Natural killer cell treated with Interleukin-12 subunit alpha and Interleukin-12 subunit beta and Interleukin-15 and Interleukin-18, amount 100 ng/mL, for 72 hours (primary cell): ENCODE measurements at places on chromosomes 5 and 9. TPM values are rescaled to one million over a fixed set of nuclear protein-coding genes. Genes with fewer than 3 reads are reported as not detected.

DNA sequence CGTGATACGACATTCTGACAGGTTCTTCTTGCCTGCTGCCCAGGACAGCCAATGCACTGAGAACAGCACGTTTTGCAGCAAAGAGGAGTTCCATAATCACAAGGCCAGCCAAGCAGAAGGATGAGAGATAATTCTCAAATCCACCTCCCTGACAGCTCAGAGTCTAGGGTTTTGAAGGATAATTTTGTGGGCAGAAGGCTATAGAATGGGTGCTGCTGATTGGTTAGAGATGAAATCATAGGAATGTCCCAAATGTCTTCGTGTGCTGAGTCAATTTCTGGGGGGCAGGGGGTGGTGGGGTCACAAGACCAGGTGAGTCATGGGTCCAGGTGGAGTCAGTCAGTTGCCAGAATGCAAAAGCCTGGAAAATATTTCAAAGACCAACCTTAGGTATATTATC, 175.5 kb upstream of the SLC30A5 start:
- peaks cover 4% of the 10 kb centered on the region for H3K27me3 ChIP-seq
- DNase-seq: no peak
- no peak overlapping the region for H3K27ac ChIP-seq
- no peaks in the 10 kb centered on the region for H3K4me1 ChIP-seq

DNA sequence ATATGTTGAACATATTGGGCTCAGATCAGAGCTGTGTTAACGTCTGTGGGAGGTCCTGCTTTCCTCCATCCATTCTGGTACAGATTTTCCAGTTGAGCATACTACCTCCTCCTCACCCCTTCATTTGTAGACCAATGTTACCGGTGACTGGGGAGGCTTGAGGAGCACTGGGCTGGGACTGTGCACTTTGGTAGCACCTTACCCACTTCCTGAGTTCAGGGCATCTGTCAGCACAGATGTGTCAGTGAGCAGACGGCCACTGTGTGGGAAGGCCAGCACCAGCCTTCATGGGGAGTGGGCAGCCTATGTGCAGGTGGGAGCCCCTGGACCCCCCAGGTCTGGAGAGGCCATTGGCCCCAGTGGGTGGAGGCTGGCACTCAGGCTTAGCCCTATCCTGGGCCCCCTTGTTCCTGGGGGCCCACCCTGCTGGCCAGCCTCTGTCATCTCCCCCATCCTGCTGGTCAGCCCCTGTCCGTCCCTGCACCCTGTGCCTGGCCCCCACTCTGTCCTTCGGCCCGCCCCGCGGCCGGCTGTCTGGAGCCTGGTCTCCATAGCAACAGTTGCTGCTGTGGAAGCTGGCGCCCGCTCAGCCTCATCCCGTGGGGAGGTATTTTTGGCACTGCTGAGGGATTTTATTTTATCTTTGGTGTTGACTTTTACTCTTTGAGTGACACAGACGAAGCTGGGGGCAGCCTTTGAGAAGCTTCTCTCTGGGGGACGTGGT, 21.3 kb downstream of the WNK2 start:
- H3K27me3 ChIP-seq: no peaks in the 10 kb centered on the region
- peaks cover 18% of the 10 kb centered on the region for H3K4me1 ChIP-seq
- no peak for DNase-seq

DNA sequence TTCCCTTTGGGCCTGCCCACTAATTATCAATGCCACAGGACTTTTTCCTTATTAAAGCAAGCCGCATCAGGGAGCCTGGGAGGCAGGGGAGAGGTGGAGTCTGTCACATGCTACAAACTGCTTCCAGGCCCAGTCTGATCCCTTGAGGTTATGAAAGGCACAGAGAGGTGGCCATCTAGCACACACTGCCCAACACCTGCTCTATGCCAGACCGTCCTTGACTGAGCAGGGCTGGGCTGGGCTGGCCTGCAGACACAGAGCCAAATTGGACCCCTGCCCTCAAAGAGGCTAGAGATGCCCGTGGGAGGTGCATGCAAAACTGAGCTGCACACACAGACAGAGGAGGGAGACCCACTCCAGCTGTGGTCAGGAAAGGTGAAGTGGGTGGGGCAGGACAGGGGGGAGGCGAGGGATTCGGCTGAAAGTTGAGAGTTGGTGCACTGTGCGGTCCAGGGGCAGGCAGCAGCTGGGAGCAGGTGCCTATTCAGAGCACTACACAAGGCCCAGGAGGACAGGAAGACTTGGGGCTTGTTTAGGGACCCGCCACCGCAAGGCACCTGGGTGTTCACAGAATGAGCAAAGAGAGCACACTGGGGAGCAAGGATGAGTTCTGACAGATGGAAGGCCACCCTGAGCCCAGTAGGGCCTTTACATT, 36.4 kb upstream of the TCF7 start:
- H3K4me3 ChIP-seq: no peak overlapping the region
- H3K4me1 ChIP-seq: no peaks in the 10 kb centered on the region
- no peaks in the 10 kb centered on the region for H3K36me3 ChIP-seq
- peaks cover 2% of the 10 kb centered on the region for H3K27me3 ChIP-seq
- DNase-seq: no peak

DNA sequence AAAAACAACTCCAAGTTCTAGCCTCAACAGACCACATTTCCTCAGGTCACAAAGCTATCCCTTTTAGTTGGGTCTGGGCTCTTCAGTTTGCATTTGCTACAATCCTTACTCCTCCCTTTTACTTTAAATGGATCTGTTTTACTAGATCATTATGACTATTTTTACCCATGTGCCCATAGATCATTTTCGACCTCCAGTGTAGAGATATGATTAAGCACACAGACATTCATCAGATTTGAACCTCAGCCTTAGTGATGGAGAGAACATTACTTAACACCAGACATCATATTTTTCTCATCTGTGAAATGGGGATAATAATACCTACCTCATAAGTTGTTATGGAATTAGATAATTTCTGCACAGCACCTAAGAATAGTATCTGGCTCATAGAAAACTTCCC, 141.9 kb downstream of the NPR3 start:
- H3K4me1 ChIP-seq: peaks cover 8% of the 10 kb centered on the region
- H3K36me3 ChIP-seq: no peaks in the 10 kb centered on the region
- H3K4me3 ChIP-seq: no peak overlapping the region
- no peak for DNase-seq

- no peak overlapping the region for H3K4me3 ChIP-seq
- H3K27ac ChIP-seq: no peak overlapping the region
- H3K4me1 ChIP-seq: peaks cover 12% of the 10 kb centered on the region
- H3K36me3 ChIP-seq: no peaks in the 10 kb centered on the region
- DNase-seq: no peak
Measured at GRCh38 chr5:39455645-39456044, 30.9 kb upstream of the DAB2 start.

GRCh38 chr5:6405591-6405990, 27.2 kb upstream of the MED10 start:
- no peak overlapping the region for H3K27ac ChIP-seq
- peaks cover 26% of the 10 kb centered on the region for H3K27me3 ChIP-seq
- H3K36me3 ChIP-seq: no peaks in the 10 kb centered on the region
- H3K4me3 ChIP-seq: no peak overlapping the region
- H3K4me1 ChIP-seq: no peaks in the 10 kb centered on the region
- no peak for DNase-seq

DNA sequence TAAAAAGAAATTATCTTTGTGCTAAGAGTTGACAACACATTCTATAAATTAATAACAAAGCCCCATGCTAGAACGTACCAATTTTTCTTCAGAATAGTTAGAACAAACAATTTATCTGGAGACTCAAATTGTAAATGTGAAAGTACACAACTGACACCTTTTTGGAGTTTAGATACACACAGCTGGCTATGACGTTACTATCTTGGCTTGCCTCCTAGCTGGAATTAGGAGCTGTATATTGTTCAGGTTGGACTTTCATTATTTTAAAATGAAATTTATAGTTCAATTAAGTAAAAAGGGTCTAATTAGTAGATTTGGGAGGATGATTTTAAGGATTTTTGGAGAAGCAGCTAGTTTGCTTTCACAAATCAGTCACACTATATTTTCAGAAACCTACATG, 393.9 kb upstream of the RIOK2 start:
- no peak overlapping the region for H3K27ac ChIP-seq
- no peak overlapping the region for H3K4me3 ChIP-seq
- H3K36me3 ChIP-seq: no peaks in the 10 kb centered on the region

- DNase-seq: no peak
- H3K27me3 ChIP-seq: peaks cover 3% of the 10 kb centered on the region
- H3K36me3 ChIP-seq: no peaks in the 10 kb centered on the region
- no peak overlapping the region for H3K4me3 ChIP-seq
Measured at GRCh38 chr5:147359101-147359500, 124.3 kb downstream of the STK32A start.

DNA sequence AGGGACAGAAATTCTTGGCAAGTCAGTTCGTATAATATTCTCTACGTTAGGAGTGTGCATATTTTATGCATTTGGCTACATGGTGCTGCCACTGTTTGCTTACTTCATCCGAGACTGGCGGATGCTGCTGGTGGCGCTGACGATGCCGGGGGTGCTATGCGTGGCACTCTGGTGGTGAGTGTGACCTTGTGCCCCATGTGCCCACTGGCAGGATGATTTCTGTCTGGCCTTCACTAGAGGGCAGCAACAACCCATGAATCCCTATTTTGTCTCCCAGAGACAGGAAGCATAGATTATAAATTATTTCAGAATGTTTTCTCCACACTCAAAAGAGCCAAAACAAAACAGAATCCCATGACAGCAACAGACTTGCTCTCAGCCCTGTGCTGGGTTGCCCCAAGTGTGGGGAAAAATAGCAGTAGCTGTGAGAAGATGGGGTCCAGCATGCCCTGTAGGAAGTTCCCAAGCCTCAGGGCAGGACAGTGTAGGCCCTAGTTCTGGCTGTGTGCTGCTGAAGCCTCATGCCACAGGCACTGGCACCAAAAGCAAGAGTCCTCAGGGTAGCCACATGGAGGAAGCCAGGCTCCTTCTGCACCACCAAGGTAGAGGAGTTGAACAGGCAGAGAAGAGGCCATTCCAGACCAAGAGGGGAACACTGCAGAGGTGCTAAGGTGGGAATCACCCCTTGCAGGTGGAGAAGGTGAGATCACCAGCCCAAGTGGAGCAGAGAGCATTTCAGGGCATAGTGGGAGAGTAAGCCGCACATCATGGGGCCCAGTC, 16.0 kb downstream of the SLC22A5 start:
- H3K36me3 ChIP-seq: no peaks in the 10 kb centered on the region
- peak overlapping the region; percentile 56 for H3K4me3 ChIP-seq
- H3K4me1 ChIP-seq: peaks cover 38% of the 10 kb centered on the region
- H3K27me3 ChIP-seq: no peaks in the 10 kb centered on the region

- H3K4me3 ChIP-seq: peak overlapping the region; percentile 73
- no peak for DNase-seq
- H3K4me1 ChIP-seq: peaks cover 36% of the 10 kb centered on the region
- peak overlapping the region; percentile 4 for H3K27ac ChIP-seq
Measured at GRCh38 chr9:122095010-122095767, 2.1 kb upstream of the TTLL11 start.

GRCh38 chr9:126985870-126986498, 71.4 kb downstream of the RALGPS1 start:
- peak overlapping the region; percentile 59 for H3K27ac ChIP-seq
- peak overlapping the region; percentile 71 for H3K4me3 ChIP-seq
- H3K4me1 ChIP-seq: peaks cover 83% of the 10 kb centered on the region
- peaks cover 40% of the 10 kb centered on the region for H3K27me3 ChIP-seq
- H3K36me3 ChIP-seq: peaks cover 13% of the 10 kb centered on the region
- peak; percentile 91 for DNase-seq

- peaks cover 7% of the 10 kb centered on the region for H3K36me3 ChIP-seq
- no peak overlapping the region for H3K4me3 ChIP-seq
- no peak overlapping the region for H3K27ac ChIP-seq
- H3K27me3 ChIP-seq: peaks cover 7% of the 10 kb centered on the region
- no peak for DNase-seq
- peaks cover 2% of the 10 kb centered on the region for H3K4me1 ChIP-seq
Measured at GRCh38 chr9:33739398-33739797, 56.0 kb upstream of the PRSS3 start.

- H3K4me1 ChIP-seq: peaks cover 50% of the 10 kb centered on the region
- H3K27me3 ChIP-seq: no peaks in the 10 kb centered on the region
- no peak for DNase-seq
- peak overlapping the region; percentile 75 for H3K27ac ChIP-seq
- no peaks in the 10 kb centered on the region for H3K36me3 ChIP-seq
Measured at GRCh38 chr5:39400713-39401578, 23.8 kb downstream of the DAB2 start.

DNA sequence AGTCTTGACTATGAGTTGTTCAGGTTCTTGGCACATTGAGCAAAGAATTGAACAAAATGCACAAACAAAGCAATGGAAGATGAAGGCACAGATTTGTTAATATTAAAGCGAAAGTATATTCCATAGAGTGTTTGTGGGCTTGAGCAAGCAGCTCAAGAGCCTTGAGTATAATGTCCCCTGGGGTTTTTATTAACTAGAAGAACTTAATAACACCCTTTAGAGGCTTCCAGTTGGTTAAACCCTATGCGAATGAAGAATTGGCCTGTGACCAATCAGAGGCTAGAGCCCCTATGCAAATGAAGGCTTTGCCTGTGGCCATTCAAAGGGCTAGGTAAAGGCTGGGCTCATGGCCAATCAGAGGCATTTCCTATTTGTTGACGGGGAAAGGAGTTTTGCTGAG, 135.3 kb upstream of the IL12B start:
- no peak overlapping the region for H3K4me3 ChIP-seq
- DNase-seq: no peak
- no peak overlapping the region for H3K27ac ChIP-seq
- H3K36me3 ChIP-seq: no peaks in the 10 kb centered on the region
- peaks cover 32% of the 10 kb centered on the region for H3K27me3 ChIP-seq

DNA sequence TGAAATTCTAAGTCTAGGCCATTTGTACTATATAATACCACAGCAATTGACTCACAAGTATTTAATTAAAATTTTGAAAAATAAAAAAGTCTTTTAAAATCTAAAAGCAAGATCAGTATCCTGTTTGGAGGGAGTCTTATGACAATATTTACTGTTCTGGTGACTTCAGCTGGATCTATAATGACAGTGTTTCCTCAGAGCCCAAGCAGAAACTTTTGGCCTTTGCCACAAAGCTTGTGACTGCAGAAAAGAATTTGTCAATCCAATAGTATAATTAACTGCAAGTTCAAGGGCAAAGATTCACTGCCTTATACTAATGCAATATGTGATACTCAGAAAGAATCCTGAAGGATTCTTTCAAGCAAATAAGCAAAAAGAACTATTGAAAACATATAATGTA, 49.6 kb upstream of the RAPGEF6 start:
- no peak overlapping the region for H3K27ac ChIP-seq
- no peaks in the 10 kb centered on the region for H3K27me3 ChIP-seq

- no peaks in the 10 kb centered on the region for H3K36me3 ChIP-seq
- peaks cover 47% of the 10 kb centered on the region for H3K27me3 ChIP-seq
- no peak for DNase-seq
- H3K27ac ChIP-seq: no peak within 1 kb of the TSS
Measured at GRCh38 chr5:175657593-175658271, at the start of gene HRH2. HRH2 (plus strand) TSS chr5:175658071; CDS start chr5:175683234, 25,163 bp downstream.

ACTL7B gene
- total RNA-seq: not detected

EDIL3 gene
- not detected for total RNA-seq

FCHSD1 gene
- total RNA-seq: 35.6 TPM

CDKN2B gene
- total RNA-seq: 1.6 TPM

ARL14EPL gene
- total RNA-seq: not detected

SOX30 gene
- total RNA-seq: not detected

EIF4E1B gene
- total RNA-seq: not detected

CAAP1 gene
- total RNA-seq: 12.2 TPM

CKMT2 gene
- total RNA-seq: not detected

DMRT2 gene
- total RNA-seq: not detected

WWC1 gene
- total RNA-seq: not detected
